ENCODE measurements at places on chromosomes 3 and 15. TPM values are rescaled to one million over a fixed set of nuclear protein-coding genes. Genes with fewer than 3 reads are reported as not detected.

The GATM gene
- total RNA-seq: 0.60 TPM

The PDIA5 gene
- total RNA-seq: 85.6 TPM

The IQCF5 gene
- total RNA-seq: not detected

The DET1 gene
- total RNA-seq: 5.2 TPM

The RYR3 gene
- not detected for total RNA-seq

The SLC12A1 gene
- total RNA-seq: not detected

The TNIK gene
- total RNA-seq: 29.6 TPM

The RUBCN gene
- 25.8 TPM for total RNA-seq

The MST1 gene
- 6.1 TPM for total RNA-seq

The CASR gene
- not detected for total RNA-seq

The IL12A gene
- 1.5 TPM for total RNA-seq

The GCSAM gene
- total RNA-seq: not detected

The ZPLD1 gene
- not detected for total RNA-seq

The CLRN1 gene
- not detected for total RNA-seq

The ZDHHC19 gene
- total RNA-seq: not detected

The LEKR1 gene
- 0.21 TPM for total RNA-seq

The GATA2 gene
- total RNA-seq: 63.9 TPM

The ZMYND10 gene
- 0.51 TPM for total RNA-seq

The KBTBD12 gene
- total RNA-seq: not detected

The NEK4 gene
- 24.0 TPM for total RNA-seq

The TMEM212 gene
- total RNA-seq: not detected

The CYP11A1 gene
- not detected for total RNA-seq

The IQCH gene
- total RNA-seq: 2.6 TPM

The CCDC12 gene
- 45.0 TPM for total RNA-seq

The GALNT15 gene
- total RNA-seq: 1.7 TPM

The CACNA1D gene
- total RNA-seq: not detected

The HCLS1 gene
- 68.5 TPM for total RNA-seq

The GOLGA6A gene
- total RNA-seq: not detected

The ZFYVE19 gene
- total RNA-seq: 24.8 TPM

The TRIM71 gene
- total RNA-seq: not detected

The NR2E3 gene
- total RNA-seq: 0.25 TPM

The ECE2 gene
- not detected for total RNA-seq

The CGNL1 gene
- 27.1 TPM for total RNA-seq

All from endothelial cell of umbilical vein (primary cell).